ENCODE measurements at places on chromosomes 2 and 18.

- DNase-seq, result peak; percentile 27
Observed at GRCh38 chr2:68404893-68405799, 40.1 kb downstream of the PLEK start.

DNA sequence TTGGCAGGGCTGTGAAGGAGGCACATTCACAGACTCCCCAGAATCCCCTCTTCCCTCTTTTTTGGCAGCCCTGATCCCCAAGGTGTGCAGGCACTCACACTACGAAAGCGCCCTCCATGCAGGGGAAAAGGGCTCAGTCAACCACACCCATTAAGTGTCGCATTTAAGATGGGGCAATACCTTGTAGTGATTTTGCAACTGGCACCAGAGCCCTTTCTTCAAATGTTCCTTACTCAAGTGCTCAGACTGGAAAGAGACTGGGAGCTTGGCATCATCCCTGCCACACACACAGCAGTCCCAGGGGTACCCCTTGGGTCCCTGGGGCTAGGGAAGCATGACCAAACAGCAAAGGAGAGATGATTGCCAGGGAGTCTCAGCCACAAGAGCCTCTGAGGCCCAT, 190.1 kb downstream of the HAUS1 start:
- no peak for DNase-seq

DNA sequence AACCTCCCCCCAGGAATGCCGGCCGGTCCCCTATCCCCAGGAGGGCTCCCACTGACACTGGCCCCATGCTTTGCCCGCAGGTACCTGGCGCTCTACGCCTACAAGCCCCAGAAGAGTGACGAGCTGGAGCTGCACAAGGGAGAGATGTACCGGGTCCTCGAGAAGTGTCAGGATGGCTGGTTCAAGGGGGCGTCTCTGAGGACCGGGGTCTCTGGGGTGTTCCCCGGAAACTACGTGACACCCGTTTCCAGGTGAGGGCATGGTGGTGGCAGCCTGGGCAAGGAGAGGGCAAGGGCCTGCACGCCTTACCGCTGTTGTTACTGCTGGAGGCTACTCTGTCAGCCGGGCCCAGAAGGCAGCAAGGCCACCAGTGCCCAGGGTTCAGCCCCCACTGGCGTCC, 181.3 kb downstream of the SEPTIN10 start:
- no peak for DNase-seq

GRCh38 chr2:64837925-64838641, 151.1 kb upstream of the SLC1A4 start:
- no peak for DNase-seq

GRCh38 chr2:43812947-43813346, 25.7 kb downstream of the ABCG5 start:
- DNase-seq, result no peak

DNA sequence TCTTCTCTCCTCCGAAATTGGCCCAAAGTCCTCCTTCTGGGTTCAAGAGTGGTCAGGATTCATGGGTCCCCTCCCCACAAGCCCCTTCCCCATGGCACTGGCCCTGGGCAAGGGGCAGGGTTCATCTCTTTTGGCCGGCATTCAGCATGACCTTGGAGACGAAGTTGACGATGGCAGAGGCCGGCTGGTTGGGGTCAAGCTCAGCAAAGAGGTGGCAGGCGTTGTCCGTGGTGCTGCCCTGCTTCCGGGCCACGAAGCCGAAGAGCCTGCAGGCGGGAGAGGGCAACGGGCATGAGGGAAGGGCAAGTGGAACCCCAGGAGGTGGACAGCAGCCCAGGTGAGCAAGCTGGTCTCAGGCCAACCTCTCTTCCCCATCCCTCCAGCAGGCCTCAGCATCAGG, 198.5 kb downstream of the TNS1 start:
- no peak for DNase-seq

DNA sequence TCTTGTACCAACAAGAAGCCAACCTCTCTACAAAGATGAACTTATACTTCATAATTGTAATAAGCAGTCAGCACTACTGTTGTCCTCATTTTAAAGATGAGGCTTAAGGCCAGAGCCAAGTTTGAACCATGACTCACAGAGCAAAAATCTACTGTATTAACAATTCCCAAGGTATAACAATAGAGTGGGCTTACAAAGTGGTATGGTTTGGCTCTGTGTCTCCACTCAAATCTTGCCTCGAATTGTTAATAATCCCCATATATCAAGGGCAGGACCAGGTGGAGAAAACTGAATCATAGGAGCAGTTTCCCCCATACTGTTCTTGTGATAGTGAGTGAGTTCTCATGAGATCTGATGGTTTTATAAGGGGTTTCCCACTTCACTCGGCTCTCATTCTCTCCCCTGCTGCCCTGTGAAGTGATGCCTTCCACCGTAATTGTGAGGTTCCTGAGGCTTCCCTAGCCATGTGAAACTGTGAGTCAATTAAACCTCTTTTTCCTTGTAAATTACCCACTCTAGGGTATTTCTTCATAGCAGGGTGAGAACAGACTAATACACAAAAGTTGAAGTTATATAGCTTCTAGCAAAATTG, 19.5 kb downstream of the MRPL44 start:
- DNase-seq, result no peak

GRCh38 chr2:53252115-53252514, 515.5 kb upstream of the CHAC2 start:
- DNase-seq, result no peak

- no peak for DNase-seq
Observed at GRCh38 chr18:6807515-6808257, 78.2 kb downstream of the ARHGAP28 start.

DNA sequence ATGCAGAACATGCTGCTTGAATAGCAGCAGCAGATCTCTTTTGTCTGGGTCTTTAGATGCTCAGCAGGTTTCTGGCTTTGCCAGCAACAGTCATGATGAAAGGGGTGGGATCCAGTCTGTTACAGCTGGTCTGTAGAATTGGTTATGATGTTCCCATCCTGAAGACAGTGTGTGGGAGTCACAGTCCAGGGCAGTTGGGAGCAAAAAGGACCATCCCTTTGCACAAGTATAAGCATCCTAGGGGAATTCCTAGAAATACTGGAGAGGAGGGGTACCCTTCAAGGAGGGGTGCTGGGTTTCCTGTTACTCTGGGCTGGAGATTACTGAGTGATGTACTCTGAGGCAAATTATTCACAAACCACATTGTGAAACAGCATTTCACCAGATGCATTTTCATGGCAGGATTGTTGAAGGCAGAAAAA, 119.9 kb upstream of the RND3 start:
- no peak for DNase-seq

GRCh38 chr2:140597836-140598235, 1533.0 kb downstream of the LRP1B start:
- no peak for DNase-seq

GRCh38 chr2:101150306-101151145, 656 bp downstream of the TBC1D8 start:
- DNase-seq, result peak; percentile 0

DNA sequence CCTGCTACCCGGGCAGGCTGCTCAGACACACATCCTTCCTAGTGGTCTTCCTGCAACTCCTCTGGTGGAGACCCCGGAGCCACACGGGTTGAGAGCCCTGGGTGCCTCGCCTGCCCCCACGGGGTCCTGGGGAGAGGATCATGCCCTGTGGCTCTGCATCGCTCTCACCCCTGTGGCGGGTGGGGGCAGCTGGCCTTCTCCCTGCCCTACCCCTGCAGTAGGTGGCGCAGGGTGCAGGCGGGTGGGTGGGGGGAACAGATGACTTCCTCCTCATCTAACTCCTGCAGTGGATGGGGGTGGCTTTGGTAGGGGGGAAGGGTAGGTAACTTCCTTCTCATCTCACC, 38.5 kb downstream of the TSHZ1 start:
- DNase-seq, result no peak

- no peak for DNase-seq
Observed at GRCh38 chr2:61554604-61555003, 16.4 kb upstream of the XPO1 start.

GRCh38 chr2:231674587-231675338, 33.6 kb upstream of the PTMA start:
- DNase-seq, result peak; percentile 43

DNA sequence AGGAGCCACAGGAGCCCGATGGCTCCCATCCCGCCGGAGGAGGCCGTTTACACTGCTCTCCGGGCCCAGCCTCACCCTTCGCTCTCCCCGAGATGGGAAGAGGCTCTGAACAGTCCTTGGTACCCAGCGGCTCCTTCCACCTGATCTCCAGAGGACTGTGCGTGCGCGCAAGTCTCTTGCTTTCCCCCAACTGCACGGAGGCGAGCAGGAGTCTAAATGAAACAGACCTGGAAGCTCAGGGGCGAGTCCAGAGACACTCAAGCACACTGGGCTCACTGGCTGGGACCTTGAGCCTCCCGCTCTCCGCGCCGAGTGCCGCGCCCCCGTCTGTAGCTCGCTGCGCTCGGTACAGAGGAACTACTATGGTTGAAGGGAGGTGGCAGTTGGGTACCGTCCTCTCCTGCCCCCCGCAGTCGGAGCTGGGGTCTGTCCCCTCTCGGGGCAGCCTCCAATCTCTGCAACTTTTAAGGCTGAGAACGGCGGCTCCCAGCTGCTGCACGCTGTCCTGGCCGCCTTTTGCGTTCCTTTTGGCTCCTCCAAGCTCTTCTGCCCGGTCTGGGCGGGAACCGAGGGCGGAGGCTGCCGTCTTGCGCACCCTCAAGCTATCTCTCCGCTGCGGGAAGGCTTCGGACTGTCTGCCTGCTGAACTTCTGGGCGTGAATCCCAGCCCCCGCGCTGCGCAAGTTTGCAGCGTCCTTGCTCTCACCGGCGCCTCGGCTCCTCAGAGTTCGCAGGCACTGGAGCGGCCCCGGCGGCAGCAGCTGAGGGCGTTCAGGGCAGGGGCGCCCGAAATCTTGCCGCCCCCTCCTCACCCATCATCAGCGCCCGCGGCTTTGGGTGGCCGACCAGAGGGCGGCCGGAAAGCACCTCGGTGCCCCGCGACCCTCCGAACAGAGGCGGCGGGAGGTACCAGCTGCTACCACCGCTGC, 491 bp downstream of the ALK start:
- DNase-seq, result peak; percentile 0

- no peak for DNase-seq
Observed at GRCh38 chr18:34322365-34323289, 97.9 kb upstream of the NOL4 start.

DNA sequence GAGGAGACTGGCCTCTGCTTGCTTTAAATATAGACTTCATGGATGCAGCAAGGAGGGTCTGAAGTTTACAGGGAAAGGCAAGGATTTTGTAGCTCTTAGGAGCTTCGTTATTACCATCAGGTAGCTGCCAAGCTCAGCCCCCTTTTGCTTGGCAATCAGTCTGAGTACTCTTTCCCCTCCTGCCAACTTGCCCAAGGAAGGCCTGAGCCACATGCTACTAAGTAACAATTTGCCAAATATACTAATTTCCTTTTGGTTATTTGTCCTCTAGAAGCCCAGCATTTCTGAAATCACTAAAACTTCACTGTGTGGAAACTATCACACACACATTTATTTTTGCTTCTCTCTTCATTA, 85.5 kb upstream of the ITPRID2 start:
- DNase-seq, result no peak

- no peak for DNase-seq
Observed at GRCh38 chr18:80232030-80232429, 15.3 kb downstream of the PARD6G start.

- no peak for DNase-seq
Observed at GRCh38 chr2:196823750-196824522, 14.8 kb upstream of the C2orf66 start.

GRCh38 chr2:28047681-28048080, 157.2 kb downstream of the BABAM2 start:
- DNase-seq, result no peak

- no peak for DNase-seq
Observed at GRCh38 chr18:13112982-13113381, 105.6 kb upstream of the LDLRAD4 start.

- no peak for DNase-seq
Observed at GRCh38 chr2:7835693-7836680, 845.9 kb upstream of the ID2 start.

DNA sequence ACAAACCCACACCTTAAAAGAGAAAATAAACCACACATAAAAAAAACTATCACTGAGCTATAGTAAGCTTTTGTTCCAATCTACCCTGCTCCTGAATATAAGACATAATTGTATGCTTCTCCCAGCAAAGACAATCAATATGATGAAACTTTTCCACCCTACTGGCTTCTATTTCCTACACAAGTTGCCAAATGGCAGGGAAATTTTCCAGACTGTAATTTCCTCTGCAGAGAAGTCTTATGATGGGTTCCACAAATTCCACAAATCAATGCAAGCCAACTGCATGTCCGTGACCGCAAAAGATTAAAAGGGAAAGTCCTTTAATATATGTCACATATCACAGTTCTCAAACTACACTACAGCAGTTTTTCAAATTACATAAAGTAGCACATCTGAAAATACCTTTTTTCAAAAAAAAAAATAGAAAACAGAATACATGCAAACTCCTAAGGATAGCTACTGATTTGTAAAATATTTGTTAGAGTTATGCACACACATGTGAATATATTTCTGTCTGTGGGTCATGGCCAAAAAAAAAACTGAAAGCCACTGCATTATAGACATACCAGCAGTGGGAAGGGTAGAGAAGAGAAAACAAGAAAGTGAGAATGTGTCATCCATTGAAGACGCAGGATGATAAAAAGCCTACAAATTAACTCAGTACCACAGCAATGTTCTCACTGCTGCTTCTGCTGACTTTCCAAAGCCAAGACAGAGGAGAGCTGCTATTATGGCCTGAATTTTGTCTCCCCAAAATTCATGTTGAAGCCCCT, 61.4 kb downstream of the RPL31 start:
- DNase-seq, result no peak

- DNase-seq, result no peak
Observed at GRCh38 chr2:65264821-65265670, 37.4 kb downstream of the ACTR2 start.

- no peak for DNase-seq
Observed at GRCh38 chr2:229775614-229776313, 61.4 kb upstream of the DNER start.

GRCh38 chr2:22753476-22753875, 631.5 kb upstream of the KLHL29 start:
- DNase-seq, result no peak

DNA sequence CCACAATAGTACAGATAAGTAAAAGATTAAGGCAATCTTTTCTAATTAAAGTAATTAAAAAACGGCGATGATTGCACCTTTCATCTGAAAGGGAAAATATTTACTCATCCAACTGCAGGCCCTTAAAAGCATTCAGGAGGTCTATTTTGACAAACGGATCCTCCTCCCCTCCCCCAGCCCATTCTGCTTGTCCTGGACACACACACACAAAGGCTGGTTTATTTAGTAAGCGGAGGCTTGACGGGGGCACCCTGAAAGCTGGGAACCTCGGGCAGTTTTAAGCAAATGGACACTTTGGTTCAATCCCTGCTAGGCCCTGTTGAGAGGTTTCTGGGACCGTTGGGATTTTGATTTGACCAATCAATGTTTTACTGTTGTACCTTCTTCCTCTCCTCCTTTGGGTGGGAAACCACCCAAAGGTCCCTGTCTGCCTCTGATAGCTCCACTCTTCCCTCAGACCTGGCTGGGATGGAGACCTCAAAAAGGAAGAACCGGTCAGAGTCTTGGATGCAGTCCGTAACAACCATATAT, 135.8 kb upstream of the HAAO start:
- no peak for DNase-seq

- no peak for DNase-seq
Observed at GRCh38 chr18:75031717-75032317, 177.1 kb downstream of the PTGR3 start.

GRCh38 chr2:171798156-171798820, 95.8 kb downstream of the SLC25A12 start:
- no peak for DNase-seq

- DNase-seq, result no peak
Observed at GRCh38 chr2:14543284-14543683, 89.2 kb upstream of the LRATD1 start.
